Fibroblast of skin of right biceps (primary cell): ENCODE measurements at places on chromosomes 5 and 9.
A peak's percentile ranks its signal among the peaks of the same experiment; 100 is the strongest.

GRCh38 chr5:85813146-85813545, 804.6 kb upstream of the COX7C start:
- no peak for DNase-seq

DNA sequence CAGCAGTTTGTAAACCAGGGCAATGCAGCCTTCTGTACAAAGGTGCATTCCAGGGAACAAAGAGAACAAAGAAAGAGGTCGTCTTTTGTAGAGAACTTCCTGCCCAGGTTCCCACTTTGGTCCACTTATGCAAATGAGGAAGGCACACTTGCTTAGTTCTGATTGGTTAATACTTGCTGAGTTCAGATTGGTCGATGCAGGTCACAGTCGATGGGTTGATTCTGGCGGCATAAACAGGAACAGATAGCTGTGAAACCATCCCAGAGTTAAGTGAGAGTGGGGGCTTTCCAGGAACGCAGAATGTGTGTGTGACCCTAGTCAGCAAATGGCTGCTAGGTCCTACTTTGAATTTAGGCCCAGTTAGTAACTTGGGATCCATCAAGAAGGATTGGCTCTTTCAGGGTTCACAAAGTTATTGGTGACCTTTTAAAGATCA, 1.8 kb upstream of the ADAMTS13 start:
- DNase-seq, result no peak

DNA sequence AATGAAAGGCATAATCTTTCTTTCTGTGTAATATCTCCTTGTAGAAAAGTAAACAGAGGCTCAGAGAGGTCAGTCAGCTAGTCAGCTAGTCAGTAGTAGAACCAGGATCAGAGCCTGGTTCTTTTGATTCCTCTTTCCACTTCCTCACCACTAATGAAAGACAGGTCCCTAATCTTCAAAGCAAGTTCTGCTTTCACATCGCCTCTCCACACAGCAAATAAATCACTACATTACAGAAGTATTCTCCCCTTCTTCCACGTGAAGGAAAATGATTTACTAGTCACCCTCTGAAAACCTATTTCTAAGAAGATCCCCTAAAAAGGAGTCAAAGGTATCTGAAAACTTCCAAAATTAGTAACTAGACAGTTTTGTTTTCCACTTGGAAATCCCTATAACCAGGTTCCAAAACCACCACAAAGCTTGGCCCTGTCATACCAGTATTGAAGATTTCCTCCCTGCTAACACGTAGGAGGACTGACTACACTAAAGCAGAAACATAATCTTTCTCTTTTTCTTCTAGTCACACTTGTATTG, 140.5 kb upstream of the TARS1 start:
- DNase-seq, result peak; percentile 39

DNA sequence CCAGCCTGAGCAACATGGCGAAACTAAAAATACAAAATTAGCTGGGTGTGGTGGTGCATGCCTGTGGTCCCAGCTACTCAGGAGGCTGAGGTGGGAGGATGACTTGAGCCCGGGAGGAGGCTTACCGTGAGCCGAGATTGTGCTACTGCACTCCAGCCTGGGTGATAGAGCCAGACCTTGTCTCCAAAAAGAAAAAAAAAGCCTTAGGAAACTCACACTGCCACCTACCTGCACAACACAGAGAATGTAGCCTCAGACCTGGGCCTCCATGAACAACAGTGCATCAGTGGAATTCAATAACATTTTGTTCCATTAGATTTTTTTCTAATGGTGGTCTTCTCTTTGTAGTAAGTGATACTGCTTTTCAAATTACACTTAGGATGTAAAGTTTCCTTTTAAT, 63.8 kb upstream of the RARS1 start:
- no peak for DNase-seq

- DNase-seq, result no peak
These were observed 167.0 kb upstream of the CDKN2B start for GRCh38 chr9:22175972-22176545.

DNA sequence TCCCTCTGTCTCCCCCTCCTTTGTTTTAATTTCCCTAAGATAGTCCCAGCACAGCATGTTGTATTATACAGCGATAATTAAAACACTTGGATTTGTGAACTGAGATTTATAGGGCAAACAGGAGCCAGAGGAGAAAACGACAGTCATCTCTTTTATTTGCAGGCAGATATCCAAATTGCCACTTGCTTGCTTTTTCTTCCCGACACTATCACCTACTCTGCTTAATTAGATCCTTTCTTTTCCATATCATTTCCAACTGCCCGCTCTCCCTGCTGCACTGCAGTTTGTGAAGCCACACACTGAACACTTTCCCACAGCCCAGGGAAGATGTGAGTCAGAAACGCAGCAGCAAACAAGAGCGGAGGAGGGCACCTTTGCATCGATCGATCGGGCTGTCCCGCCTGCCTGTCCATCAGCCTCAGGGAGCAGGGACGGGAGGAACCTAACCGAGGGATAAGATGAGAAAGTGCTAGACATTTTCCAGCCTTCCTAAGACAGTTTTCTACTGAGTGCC, 35.8 kb upstream of the SPRY4 start:
- peak; percentile 61 for DNase-seq

DNA sequence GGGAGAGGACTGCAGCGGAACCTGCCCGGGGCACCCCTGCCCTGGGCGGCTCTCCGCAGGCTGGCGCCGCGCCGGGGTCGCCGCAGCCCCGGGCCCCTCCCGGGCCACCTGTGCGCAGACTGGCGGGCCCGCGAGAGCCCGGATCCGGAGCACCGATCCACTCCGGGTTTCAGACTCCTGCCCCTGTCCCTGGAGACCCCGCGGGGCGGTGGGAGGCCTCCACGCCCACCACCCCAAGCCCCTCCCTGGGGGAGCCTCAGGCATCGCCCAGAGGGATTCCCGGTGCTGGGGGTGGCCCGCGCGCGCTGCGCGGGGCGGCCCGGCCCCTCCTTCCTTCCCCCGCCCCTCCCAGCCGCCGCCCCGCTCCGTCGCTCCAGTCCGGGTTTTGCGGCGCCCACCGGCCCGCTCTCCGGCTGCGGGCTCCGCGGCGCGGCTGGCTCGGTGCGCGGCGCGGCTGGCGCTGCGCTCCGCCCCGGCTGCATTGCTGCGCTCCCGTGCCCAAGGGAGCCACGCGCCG, at the start of gene UNC5A:
TSS of gene UNC5A (plus strand) at position 479 of the 517 bp plus-strand sequence. CDS start 192 bp downstream, outside the sequence.
- peak; percentile 59 for DNase-seq

GRCh38 chr9:14221558-14221957, 92.4 kb downstream of the NFIB start:
- DNase-seq, result peak; percentile 75

DNA sequence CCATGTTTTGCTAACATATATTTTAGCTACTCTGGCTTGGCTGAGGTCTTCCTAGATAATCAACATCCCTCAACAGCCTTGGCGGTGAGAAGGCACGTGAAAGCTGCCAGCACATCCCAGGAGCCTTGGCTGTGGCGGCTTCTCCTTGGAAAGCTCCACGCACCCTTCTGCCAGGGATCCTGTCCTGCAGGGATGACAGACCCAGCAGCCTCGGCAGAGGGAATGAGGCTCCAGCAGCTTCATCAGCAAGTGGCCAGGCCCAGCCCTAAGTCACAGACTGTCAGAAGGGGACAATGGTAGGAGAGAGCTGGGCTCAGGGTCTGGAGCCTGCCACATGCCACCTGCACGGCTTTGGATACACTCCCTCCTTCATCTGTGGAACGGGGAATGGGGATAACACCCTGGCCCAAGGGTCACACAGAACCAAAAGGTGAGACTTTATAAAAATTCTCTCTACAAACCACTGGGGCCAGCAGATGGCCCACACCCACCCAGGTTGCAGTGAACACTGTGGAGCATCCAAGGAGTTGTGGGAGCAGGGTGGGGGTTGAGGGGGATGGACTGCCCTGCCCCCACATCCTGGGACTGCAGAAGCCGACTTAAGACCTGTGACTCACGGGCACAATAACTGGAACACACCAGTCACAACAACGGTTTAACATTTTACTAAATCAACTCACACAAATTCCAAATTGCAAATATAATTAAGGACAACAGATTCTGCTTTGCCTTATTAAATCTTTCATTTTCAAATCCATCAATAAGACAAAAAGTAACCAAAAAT, 65.1 kb downstream of the MACROH2A1 start:
- peak; percentile 42 for DNase-seq

GRCh38 chr5:1182360-1182632, 19.1 kb upstream of the SLC6A19 start:
- no peak for DNase-seq

DNA sequence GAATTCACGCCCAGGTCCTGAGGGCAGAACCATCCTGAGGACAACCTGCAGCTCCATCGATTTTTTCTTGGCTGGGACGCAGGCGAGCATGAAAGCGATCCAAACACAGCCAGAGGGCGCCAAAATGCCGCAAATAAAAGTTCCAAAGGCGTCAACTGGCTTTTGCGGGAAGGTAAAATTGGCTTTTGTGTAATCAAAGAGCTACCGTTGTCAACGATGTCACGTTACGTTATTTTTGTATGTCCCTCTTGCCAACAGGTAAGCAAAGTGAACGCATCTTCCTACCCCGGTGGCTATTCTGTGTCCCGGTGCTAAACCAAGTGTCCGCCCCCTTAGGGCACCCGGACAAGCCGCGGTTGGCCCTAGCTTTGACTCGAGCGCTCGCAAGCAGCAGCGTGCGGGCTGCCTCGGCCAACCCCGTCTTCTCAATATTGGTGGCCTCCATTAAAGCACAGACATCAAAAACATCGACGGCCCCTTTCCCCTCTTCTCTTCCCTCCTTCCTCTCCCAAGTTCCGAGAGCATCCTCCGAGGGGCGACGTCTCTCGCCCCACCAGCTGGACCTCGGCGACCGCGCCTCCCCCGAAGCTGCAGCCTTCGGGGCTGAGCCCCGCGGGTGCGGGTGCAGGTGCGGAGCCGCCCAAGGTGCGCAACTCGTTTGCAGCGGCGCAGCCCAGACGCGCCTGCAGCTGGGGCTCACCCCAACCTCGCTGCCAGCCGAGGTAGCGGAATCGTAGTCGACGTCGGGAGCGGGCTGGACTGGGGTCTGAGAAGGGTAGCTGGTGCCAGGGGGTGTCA, 1.1 kb upstream of the BASP1 start:
- peak; percentile 78 for DNase-seq

DNA sequence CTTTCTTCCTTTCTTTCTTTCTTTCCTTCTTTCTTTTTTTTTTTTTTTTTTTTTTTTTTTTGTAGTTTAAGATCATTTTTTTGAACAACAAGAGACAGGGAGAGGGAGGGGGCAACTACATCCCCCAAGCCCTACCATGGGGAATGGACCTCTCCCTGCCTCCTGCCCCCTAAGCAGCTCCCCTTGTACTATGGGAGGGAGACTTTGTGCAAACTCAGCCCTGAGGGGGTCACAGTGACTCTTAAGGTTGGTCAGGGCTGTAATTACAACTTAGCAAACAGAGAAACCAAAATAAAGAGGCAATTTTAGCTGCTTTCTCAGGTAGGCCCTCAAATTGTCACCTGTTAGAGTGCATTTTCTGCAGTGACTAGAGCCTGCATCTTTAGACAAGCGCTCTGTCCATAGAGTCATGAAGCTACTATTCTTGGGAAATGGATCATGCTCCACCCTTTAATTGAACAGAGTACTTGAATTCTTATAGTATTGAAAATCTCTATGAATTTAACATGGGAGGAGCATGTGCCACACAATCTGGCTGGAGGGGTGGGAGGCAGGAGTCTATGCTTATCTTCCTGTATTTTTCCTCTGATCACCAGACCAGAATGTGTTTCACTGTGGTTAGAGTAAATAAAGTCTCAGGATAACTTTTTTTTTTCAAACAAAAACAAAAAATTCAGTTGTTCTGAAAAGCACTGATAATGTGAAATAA, 24.3 kb upstream of the PIK3R1 start:
- DNase-seq, result no peak

DNA sequence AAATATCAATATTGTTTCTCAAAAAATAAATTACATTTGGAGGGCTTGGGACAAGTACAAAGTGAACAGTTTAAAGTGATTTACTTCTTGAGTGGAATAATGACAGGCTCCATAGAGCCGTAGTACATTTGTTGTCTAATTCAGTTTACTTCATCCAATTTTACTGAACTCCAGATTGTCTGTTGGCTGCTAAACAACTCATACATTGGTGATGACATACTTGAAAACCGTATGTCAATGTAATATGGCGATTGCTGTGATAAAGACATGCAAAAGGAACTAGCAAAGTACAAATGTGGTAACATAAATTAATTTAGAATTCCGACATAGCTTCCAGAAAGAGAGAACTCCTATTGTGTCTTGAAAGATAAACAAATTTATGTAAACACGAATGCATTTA, 1197.5 kb upstream of the CDH18 start:
- no peak for DNase-seq

GRCh38 chr5:84113246-84114105, 271.2 kb downstream of the EDIL3 start:
- DNase-seq, result peak; percentile 11

GRCh38 chr5:76736679-76737556, 21.0 kb downstream of the F2R start:
- no peak for DNase-seq

DNA sequence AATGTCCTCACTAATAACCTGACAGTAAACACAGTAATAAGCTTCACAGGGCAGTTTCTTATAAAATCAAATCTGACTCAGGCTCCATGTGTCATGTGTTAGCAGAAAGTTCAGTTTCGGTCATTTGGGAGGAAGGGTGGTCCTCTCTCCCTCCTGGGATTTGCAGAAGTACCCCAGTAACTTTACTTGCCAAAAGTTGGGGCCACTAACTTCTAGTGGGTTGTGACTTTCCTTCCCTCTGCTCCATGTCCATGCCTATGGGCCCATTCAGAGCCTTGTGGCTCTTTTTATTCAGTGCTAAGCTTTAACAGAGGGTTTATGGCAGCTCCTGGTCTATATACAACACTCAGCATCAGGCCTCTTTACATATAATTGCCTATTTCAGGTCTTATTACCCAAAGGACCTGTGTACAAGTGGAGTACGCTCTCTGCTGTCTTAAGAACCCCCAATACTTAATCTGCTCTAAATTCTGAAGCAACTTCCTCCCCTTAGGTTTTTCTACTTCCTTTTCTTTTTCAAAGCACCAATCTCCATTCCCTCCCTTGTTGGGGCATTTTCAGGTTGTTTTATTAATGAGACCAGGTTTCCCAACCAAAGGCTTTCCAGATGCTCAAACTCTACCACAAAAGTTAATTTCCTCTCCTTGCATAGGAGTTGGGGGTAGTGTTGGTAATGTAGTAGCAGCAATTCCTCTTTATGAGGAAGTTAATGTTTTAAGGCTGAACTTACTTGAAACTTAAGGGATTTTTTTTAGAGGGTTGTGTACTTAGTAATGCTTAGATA, 107.7 kb downstream of the CCDC192 start:
- no peak for DNase-seq

DNA sequence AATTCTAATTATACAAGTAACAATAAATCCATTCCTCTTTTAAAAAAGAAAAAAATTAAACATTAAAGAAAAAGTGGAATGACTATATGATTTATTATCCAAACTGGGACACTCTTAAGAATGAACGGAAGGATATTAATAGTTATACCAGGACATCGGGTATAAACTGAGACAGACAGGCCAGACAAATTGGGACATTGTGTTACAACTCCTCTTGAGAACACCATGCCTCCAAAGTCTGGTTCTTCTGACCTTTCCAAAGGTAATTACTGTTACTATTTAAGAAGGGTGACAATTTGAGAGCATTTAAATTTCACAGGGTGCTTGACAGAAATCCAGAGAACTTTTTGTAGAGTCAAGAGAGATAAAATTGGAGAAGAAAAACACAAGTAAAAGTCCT, 132.1 kb upstream of the MARCHF11 start:
- no peak for DNase-seq
